ENCODE measurements at places on chromosomes 3 and 15.

- no peak for DNase-seq
Observed at GRCh38 chr3:32181365-32181764, 57.1 kb upstream of the CMTM8 start.

GRCh38 chr15:36263666-36264065 lies 315.8 kb upstream of the CDIN1 start:
- no peak for DNase-seq

GRCh38 chr3:195093731-195094130 lies 177.2 kb downstream of the XXYLT1 start:
- DNase-seq = no peak

GRCh38 chr3:72960812-72961518 lies 35.6 kb upstream of the PPP4R2 start:
- DNase-seq = peak; percentile 15

DNA sequence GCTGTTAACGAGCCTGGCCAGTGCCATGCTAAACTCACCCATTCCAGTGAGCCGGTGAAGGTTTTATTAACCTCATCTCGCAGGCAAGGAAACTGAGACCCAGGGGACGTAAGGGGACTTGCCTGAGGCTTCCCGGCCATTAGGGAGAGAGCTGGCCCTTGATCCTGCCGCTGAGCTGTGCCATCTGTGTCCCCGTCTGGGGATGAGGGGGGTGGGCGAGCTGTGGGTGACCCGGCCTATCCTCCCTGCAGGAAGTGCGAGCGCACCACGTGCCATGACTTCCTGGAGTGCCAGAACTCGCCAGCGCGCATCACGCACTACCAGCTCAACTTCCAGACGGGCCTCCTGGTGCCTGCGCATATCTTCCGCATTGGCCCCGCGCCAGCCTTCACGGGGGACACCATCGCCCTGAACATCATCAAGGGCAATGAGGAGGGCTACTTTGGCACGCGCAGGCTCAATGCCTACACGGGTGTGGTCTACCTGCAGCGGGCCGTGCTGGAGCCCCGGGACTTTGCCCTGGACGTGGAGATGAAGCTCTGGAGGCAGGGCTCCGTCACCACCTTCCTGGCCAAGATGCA lies 88.5 kb downstream of the FBLN2 start:
- no peak for DNase-seq

DNA sequence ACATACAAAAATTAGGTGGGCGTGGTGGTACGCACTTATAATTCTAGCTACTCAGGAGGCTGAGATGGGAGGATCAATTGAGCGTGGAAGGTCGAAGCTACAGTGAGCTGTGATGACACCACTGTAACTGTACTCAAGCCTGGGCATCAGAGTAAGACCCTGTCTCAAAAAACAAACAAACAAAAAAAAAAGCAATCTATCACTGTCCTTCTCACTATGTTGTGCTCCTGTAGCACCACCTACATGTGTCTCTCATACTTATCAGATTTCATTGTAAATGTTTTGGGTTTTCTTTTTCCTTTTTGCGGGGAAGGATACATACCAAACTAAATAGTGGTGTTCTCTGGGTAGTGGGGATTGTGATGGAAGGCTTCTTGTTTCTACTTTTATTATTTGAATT lies 14.8 kb downstream of the FANCD2 start:
- DNase-seq = no peak

- DNase-seq = no peak
Observed at GRCh38 chr3:155411500-155412223, 118.2 kb upstream of the STRIT1 start.

DNA sequence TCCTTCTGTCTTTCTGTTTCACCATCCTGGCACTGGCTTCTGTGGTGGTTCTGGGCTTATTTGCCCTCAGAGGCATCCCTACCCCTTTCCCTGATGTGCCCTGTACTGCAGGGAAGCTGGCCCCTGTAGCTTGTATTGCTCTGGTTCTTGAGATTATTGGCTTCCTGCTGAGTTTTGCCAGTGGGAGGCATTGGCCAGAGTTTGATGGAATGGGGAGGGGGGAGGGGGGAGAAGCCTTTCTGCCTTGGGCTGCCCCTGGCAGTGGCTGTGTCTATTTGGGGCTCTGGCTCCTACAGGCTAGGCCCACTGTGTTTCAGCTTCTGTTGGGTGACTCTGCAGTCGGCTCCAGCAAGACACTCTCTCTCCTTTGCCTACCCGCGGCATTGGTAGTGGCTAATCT lies 41.6 kb upstream of the SEMA6D start:
- DNase-seq = no peak

DNA sequence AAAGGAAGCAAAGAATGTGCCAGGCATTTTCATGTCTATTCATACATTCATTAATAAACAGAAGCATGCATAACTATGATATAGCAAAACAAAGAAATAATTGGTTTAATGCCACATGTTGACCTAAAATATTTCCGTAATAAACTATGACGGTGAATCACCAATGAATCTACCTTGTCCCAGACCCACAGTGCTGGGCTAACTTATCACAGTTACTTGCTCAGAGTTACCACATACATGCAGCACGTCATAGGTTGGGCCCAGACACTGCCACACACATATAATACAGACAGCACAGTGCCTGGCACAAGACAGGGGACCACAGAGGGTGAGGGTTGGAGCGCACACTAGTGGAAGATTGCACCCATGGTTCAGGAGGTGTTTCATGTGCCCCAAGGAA lies 86.9 kb downstream of the ATP1B3 start:
- no peak for DNase-seq

- no peak for DNase-seq
Observed at GRCh38 chr15:70817266-70817665, 36.7 kb downstream of the LARP6 start.

DNA sequence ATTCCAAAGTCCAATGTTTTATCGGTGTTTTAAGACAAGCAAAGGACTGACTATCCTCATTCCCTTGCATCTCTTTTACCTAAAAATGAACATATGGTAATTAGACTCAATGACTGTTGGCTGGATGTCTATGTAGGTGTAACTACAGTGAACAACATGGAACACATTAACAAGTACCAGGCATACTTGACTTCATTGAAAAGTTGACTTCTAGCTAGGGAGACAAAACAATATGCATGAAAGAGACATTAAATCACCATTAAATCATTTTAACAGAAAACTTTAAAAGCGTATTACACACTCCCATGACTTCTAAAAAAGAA lies 34.3 kb upstream of the ANPEP start:
- no peak for DNase-seq

DNA sequence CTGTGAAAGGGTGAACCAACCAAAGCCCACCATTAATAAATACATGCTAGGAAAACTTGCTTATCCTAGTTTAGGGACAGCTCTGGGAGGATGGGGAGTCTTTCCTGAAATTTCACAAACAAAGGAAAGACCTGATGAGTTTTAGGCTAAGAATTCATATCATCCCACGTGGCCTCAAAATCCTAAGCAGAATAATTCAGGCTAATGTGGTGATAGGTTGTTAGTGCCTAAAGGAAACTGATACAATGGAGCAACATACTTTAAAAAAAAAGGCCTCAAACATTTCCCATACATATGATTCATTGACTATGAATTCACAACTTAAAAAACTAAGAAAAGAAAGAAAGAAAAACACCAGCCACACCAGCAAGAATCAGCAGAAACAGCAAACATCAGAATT lies 126.9 kb upstream of the CNTN4 start:
- no peak for DNase-seq

DNA sequence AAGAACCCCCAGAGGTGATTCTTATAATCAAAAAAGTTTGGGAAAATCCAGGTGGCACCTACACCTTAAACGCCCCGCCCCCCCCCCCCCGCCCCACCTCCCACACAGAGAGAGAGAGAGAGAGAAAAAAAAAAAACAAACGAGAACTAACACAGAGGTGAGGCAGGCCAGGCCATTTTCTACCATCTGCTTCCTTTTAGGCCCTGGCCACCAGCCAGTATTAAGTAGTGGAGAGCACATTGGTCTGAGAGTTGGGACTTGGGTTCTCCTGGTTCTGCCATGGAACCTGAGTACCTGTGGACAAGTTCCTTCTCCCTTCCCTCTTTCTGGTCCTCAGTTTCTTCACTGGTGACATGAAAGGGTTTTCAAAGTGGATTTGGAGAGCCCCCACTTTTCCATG lies 60.6 kb downstream of the SLC6A11 start:
- peak; percentile 28 for DNase-seq

GRCh38 chr3:42122261-42123011 lies 31.3 kb downstream of the TRAK1 start:
- no peak for DNase-seq

DNA sequence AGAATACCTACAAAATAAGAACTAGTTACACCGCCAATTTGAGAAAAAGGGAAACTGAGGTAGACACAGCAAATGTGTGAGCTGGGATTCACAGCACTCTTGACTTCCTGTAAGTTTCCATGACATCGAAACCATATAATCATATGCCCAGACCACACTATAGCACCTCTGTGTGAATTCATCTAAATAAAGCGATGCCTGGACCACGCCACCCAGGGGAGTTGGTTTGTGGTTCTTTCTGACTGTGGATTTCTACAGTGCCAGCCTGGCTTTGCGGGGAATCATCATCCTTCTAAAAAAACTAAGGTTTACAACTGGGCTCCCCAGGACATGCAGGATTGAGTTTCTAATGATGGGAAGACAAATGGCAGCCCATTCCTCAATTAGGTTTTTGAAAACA lies 23.5 kb upstream of the CA12 start:
- no peak for DNase-seq

GRCh38 chr3:134651347-134652041 lies 672 bp upstream of the KY start:
- no peak for DNase-seq

- DNase-seq = no peak
Observed at GRCh38 chr15:32823750-32824149, 105.9 kb downstream of the GREM1 start.

DNA sequence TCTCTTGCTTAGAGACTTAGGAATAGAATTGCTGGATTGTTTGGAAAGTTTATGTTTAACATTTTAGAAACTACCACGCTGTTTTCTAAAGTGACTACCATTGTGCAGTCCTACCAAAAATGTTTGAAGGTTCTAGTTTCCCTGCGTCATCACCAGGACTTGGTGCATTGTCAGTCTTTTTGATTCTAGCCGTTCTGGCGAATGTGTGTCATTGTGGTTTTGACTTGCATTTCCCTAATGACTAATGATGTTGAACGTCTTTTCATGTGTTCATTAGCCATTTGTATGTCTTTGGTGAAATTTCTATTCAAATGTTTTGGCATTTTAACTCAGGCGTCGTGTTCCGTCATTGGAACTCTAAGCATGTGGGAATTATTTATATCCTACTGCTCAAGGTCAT lies 58.0 kb downstream of the CHD2 start:
- no peak for DNase-seq

- DNase-seq = no peak
Observed at GRCh38 chr3:117706037-117706436, 996.5 kb downstream of the TUSC7 start.

DNA sequence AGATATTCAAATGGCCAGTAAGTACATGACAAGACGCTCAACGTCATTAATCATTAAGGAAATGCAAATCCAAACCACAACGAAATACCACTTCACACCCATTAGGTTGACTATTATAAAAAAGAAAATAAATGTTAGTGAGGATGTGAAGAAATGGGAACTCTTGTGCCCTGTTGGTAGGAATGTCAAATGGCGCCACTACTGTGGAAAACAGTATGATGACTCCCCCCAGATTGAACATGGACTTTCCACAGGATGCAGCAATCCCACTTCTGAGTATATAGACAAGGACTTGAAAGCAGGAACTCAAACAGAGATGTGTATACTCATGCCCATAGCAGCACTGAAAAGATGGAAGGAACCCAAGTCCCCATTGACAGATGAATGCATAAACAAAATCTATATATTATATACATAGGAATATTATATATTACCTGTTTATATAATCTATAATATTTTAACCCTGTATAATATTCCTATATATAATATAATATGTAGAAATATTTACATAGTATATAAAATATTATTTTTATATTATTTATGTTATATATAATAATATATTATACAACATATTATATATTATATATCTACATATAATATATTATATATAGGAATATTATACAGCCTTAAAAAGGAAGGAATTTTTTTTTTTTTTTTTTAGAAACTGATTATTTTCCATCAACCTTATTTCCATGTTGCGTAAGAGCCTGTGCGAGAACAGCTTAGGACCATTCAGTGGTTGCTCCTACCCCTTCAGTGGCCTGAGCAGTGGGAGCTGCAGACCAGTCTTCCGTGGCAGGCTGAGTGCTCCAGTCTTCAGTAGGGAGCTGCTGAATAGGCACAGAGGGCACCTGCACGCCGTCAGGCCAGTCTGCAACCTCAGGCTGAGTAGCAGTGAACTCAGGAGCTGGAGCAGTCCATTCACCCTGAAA lies 17.6 kb upstream of the PIGZ start:
- no peak for DNase-seq

- DNase-seq = no peak
Observed at GRCh38 chr15:31456354-31457060, 129.9 kb downstream of the KLF13 start.

- no peak for DNase-seq
Observed at GRCh38 chr15:100784493-100785180, 95.0 kb upstream of the ALDH1A3 start.

DNA sequence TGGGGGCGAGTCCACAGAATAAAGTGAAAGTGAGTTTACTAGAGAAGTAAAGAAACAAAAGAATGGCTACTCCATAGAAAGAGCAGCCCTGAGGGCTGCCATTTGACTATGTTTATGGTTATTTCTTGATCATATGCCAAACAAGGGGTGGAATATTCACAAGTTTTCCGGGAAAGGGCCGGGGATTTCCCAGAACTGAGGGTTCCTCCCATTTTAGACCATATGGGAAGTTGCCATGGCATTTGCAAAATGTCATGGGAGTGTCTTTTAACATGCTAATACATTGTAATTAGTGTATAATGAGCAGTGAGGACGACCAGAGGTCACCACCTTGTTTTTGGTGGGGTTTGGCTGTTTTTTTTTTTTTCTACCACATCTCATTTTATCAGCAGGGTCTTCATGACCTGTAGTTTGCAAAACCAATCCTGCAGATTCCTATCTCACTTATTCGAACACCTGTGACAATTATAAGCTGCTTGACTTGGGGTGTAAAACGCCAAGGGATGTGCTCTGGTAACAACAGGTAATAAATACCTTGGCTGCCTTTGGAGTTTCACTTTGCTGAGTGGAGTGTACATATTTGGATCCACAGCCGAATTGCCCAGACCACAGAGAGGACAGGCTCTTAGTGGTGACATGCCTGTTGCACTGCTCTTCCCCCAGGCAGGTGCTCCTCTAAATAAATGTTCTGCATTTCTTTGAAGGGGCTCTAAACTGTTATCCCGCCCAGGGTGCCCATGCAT lies 43.6 kb downstream of the C2CD4B start:
- no peak for DNase-seq

GRCh38 chr3:190586631-190587011 lies 72.7 kb downstream of the IL1RAP start:
- DNase-seq = peak; percentile 27

DNA sequence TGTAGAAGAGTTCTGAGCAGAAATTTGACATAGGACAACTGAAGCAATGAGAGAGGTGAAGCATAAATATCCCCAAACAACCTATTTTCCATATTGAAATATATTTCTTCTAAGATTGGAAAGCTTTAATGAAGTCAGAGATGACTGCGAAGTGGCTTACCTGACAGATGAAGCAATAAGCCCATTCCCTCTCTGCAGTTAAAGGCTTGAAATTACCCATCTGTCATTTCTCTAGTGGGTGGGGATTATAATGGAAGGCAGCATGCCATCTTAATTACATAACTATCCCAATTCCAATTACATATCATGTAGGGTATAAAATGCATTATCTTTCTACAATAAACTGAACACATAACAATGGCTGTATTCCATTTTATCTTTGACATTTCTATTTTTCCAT lies 1070.5 kb downstream of the SI start:
- no peak for DNase-seq

- no peak for DNase-seq
Observed at GRCh38 chr3:177574222-177574856, 377.1 kb upstream of the TBL1XR1 start.
